Activated naive CD4-positive, alpha-beta T cell (primary cell): ENCODE measurements at places on chromosomes 7 and 10.

- no peak for DNase-seq
Observed at GRCh38 chr10:66747451-66747850, 178.4 kb upstream of the LRRTM3 start.

DNA sequence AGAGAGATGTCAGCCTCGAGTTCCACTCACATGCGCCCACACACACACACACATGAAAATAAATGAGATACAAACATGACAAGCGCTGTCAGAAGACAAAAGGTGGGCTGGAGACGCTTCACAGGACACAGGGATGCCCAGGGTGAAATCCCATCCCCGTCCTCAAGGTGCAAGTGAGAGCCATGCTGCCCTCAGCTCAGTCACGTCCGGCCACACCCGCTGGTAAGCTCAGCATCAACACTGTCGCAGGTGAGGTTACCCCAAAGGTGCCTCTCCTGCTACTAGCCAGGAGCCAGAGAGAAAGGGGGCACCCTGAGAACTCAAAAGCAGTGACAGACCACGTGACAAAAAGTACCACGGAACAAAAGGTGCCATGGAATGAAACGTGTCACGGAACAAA, 22.2 kb downstream of the PITRM1 start:
- no peak for DNase-seq

DNA sequence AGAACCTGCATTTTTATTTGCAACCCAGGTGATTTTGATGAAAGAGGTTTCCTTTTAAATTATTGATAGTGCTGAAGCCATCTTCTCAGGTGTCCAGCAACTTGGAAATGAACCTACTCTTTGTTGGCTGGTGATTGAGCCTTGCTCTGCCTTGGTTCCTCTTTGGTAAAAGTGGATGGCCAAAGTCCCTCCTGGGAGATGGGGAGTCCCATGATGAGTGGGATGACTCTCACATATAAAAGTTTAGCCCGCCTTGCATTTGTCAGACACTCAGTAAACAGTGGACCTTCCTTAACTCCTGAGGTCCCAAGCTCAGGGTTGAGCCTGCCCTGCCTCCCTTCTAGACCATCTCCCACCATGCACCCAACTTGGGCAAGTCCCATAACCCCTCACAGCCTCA, 28.9 kb upstream of the KAT6B start:
- no peak for DNase-seq

DNA sequence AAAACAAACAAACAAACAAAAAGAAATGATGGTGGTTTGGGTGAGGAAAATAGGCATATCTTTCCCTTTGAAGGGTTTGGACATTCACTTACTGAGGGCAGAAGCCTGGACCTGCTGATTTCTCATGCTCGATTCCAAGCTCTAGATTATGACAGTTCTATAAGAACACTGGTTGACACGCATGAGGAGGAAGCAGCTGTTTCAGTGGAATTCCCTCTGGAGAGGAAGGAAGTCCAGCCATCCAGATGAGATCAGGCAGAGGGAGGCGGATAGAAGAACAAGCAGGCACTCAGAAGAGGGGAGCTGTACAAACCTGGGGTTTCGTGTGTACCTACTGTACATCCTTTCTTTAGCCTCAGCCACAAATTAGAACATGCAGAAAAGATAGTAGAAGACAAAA, 691.9 kb downstream of the INHBA start:
- no peak for DNase-seq

DNA sequence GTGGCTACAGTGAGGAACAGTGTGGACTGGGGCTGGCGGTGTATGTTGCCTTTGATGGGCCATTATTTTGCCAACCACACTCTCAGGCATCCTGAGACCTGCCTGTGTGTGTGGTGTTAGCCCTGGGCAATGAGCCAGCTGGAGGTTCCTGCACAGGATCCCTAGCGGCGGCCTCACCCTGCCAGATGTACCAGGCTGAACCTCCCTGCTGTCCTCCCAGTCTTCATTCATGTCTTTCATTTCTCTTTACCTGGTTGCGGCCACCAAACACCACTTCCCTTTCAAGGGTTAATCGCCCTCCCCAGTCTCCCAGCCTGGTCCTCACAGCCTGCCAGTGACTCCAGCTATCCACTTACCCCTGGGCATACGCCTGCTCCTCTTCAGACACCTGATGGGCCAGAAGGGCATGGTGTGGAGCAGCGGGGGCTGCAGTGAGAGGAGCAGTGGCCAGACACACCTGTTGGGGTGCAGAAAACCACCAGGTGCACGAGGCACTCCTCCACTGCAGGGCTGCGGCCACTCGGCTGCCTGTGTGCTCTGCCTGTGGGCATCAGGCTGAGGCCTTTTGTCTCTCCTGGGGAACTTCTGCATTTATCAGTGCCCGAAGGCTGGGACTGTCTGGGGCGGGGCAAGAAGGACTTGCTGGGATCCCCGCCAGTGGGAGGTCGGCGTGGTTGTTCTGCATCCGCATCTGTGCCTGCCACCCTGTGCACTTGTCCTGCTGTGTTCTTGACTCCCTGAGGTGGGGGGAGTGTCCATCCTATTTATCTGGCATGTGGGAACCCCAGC, 111.6 kb downstream of the ARHGAP22 start:
- DNase-seq = no peak

GRCh38 chr10:15241306-15241705, 72.8 kb upstream of the NMT2 start:
- DNase-seq = no peak

GRCh38 chr7:125032943-125033342, 103.3 kb upstream of the POT1 start:
- DNase-seq = no peak

- no peak for DNase-seq
Observed at GRCh38 chr10:14906765-14907164, 28.1 kb downstream of the SUV39H2 start.

GRCh38 chr10:71513936-71514335, 117.2 kb downstream of the CDH23 start:
- DNase-seq = no peak

GRCh38 chr10:131531265-131532190, 220.0 kb upstream of the TCERG1L start:
- no peak for DNase-seq

- DNase-seq = no peak
Observed at GRCh38 chr10:113341138-113341537, 211.7 kb upstream of the HABP2 start.

GRCh38 chr7:1257221-1257620, 24.5 kb downstream of the UNCX start:
- DNase-seq = no peak

DNA sequence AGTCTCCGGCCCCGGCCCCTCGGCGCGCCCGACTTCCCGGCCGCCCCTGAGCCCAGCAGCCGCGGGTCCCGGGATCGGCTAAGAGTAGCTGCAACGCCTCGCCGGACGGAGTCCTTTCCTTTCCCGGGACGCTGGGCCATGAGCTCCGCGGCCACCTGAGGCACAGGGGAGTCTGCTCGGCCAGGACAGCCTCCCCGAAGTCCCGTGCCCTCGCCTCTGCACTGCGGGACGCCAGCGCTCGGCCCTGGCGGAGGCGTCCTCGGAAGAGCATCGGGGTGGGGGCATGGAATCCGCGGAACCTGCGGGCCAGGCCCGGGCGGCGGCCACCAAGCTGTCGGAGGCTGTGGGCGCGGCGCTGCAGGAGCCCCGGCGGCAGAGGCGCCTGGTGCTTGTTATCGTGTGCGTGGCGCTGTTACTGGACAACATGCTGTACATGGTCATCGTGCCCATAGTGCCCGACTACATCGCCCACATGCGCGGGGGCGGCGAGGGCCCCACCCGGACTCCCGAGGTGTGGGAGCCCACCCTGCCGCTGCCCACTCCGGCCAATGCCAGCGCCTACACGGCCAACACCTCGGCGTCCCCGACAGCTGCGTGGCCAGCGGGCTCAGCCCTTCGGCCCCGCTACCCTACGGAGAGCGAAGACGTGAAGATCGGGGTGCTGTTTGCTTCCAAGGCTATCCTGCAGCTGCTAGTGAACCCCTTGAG, 502 bp downstream of the SLC18A3 start:
- DNase-seq = no peak

GRCh38 chr7:108034586-108034985, 31.6 kb upstream of the LAMB1 start:
- DNase-seq = no peak

DNA sequence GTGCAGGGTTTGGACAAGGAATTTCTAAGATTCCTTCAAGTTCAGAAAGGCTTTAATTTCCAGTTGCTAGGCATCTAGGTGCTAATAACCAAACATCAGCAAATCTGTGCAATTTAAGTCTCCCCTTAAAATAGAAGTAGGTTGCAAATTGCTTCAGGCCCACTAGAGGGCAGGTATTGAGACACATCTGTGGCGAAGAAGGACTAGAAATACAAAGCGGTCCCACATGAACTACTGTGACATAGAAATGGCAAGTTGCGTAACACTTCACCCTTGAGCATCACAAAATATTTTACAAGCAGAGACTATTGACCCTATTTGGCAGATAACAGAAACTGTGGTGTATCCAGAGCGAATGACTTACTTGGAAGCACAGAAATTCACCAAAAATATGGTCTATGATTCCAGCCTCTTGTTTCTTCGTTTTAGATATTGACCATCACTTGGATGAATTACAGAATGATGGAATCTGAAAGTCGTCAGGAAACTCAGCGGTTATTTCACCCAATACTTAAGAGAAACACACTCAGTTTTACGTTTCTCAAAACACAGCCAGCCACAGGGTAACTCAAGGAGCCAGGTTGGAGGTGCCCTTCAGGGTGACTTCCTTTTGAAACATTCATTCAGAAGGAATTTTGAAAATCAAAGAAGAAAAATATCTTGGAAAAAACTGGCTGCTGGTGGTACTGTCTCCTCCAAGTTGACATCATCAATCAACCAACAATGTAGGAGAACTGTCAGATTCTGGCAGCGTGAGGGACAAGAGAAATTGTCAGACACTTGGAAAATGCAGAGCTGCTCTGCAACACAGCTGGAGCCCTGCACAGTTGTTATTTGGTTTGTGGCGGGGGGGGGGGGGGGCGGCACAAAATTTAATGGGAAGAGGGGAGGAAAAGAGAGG, 256.3 kb upstream of the MINDY3 start:
- no peak for DNase-seq

DNA sequence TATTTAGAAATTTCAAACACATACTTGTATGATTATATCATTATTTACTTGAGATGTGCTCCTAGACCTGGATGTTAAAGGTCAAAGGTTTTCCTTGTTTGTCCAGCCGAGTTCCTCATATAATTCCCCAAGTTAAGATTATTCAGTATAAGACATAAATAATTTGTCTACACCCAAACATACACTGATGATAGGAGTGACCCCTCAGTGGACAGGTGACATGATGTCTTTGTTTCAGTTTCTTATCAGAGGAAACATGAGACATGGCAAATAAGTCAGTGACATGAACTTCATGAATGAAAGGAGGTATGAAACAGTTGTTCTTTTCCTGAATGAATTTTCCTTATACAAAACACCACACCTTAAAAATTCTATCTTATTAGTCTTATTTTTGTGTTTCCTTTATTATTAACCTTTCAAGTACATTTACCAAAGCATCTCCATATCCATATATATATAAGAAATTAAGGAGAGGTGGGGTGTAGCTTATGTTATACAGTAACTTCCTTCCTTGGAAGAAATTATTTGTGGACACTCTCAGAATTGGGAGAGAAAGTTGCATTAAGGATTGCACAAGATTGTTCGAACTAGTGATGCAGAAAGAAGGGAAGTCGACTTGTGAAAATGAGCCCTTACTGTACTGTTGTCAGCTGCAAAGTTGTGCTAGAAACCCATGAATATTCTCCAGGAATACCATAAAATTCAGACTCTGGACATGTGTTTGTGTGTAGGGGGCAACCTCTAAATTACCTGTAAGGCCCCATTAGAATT, 60.5 kb downstream of the POM121L12 start:
- DNase-seq = no peak

DNA sequence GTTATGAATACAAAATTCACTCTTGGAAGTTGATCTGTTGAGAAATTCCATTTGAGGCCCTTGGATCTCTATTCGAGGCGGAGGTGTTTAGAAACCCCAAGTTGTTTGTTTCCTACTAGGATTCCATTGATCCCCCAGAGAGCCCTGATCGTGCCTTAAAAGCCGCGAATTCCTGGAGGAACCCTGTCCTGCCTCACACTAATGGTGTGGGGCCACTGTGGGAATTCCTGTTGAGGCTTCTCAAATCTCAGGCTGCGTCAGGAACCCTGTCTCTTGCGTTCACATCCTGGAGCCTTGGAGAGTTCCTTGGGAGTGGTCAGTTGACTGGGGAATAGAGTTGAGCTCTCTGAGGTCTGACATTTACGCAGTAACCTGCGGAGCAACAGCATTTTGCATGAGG, 1.2 kb downstream of the CFAP69 start:
- no peak for DNase-seq

DNA sequence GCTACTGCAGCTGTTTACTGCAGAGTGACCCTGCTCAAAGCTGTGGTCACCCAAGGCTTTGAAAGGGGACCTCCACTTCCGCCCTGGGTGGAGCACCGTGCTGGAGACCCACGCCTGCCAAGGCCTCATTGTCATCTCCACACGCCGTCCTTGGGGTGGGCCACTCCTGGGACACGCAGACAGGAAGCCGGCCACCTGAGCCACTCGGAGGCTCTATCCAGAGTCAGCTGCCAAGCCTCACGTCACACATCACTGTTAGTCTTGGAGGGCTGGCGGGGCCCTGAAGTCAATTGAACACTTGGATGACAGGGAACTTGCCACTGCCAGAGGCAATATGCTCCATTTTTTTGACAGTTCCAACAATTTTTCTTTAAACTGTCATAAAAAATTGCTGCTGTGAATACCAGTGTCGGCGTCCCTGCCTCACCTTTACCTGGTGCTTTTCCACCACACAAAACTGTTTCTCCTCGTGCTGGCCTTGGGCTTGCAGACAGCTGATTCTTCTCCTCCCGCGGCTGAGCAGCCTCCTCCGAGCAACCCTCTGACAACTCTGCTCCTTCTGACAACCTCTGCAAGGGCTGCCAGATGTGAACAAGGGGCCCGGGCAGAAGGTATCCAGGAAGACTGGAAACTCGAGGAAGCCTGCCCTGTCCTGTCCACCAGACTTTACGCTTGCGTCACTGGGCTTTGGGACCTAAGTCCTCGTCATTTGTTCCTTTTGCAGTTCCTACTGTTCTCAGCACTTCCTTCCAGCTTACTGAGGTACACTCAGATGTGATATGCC, 81.9 kb downstream of the EGFR start:
- DNase-seq = no peak

- DNase-seq = no peak
Observed at GRCh38 chr7:24899161-24899560, 80.8 kb downstream of the OSBPL3 start.
